ENCODE measurements at places on chromosomes 12 and 14.
A peak's percentile ranks its signal among the peaks of the same experiment; 100 is the strongest.

DNA sequence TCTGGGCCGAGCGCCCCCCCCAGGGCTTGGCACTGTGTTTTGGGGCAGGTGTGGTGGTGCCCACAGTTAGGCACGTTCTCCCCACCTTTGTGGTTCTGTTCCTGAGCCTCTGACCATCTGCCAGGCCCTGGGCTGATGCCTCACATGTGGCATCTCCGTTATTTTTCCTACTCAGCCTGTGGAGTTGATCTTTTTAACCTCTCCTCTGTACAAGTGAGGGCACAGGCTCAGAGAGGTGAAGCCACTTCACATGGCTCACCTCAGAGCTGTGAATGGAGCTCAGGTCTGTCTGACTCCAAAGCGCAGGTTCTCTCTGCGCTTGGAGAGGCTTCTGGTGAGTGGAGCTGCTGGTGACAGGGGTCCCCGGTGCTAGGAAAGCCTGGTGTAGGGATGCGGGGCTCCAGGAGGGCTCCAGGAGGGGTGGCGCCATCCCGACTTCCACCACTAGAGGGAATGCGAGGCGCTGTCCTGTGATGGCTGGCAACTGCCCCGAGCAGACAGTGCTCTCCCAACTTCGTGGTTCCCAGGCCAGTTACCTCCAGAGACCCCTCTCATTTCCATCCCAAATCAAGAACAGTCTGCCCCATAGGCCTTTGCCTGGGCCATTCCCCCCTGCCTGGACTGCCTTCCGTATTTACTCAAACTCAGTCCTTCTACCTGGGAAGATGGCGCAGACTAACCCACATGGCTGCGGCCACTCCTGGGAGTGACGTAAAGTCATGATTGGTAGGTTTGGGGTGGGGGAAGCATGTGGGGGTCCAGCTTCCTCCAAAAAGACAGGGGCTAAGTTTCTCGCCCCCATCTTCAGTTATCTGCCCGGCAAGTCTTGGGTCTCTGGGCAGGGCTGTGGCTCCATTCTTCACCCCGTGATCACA lies 9.9 kb downstream of the BCL7A start:
- no peak for DNase-seq

DNA sequence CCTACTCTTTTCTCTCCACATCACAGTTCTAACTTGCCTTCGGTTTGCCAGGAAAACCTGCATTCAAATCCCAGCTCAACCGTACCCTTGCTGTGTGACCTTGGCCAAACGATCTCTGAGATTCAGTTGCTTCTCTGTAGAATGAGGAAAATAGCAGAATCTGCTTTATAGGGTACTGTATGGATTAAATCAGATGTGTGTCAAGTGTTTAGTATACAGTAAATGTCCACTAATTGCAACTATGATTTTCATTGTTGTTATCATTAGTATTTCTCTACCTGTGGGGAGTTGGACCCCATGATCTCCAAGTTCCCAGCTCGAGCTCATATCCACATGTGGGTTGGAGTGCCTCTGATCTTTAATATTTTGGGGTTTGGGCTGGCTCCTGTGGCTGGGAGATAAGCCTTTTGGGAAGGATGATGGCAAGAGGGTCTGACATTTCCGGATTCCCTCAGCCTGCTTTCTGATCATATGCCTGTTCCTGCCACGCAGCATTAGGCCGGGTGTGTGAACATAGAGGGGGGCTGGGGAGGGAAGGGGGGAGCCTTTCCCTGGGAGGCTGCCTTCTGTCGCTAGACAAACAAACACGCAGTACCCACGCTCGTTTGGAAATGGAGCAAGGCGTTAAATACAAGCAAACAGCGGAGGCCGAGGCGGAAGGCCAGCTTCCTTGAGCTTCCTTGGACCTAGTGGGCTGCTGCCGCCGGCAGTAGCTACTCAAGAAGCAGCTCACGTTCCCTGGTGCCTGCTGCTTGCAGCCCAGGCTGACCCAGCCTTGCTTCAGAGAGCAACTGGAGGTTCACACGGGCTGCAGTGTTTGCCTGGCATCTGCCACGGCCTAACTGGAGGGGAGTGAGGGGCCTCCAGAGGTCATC lies 213.5 kb upstream of the LHX5 start:
- no peak for DNase-seq

- no peak for DNase-seq
Measured at GRCh38 chr14:32405856-32406255, 76.8 kb downstream of the AKAP6 start.

DNA sequence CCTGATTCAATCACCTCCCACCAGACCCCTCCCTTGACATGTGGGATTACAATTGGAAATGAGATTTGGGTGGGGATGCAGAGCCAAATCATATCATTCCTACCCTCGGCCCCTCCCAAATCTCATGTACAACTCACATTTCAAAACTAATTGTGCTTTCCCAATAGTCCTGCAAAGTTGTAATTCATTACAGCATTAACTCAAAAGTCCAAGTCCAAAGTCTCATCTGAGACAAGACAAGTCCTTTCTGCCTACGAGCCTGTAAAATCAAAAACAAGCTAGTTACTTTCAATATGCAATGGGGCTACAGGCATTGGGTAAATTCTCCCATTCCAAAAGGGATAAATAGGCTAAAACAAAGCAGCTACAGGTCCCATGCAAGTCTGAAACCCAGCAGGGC lies 634.6 kb downstream of the SLC6A15 start:
- DNase-seq, result no peak

GRCh38 chr12:121861636-121862254 lies 3.1 kb upstream of the HPD start:
- DNase-seq, result peak; percentile 92

- DNase-seq, result no peak
Measured at GRCh38 chr14:29462321-29462720, 465.3 kb downstream of the PRKD1 start.

DNA sequence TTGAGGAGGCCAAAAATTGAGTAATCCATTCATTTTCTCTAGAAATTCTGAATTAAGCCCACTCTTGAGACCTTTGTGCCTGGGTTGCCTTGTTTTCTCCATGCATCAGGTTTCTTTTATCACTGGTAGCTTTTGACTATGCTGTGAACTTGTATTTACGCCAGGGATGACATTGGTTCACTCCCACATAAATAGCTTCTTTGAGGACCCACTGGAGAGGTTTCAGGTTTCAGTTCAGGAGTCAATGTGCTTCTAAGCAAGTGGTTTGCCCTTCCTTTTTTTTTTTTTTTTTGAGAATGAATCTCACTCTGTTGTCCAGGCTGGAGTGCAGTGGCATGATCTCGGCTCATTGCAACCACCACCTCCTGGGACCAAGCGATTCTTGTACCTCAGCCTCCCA lies 10.2 kb upstream of the SLC17A8 start:
- DNase-seq, result peak; percentile 48

GRCh38 chr12:40286583-40286982 lies 61.8 kb downstream of the LRRK2 start:
- DNase-seq, result no peak

DNA sequence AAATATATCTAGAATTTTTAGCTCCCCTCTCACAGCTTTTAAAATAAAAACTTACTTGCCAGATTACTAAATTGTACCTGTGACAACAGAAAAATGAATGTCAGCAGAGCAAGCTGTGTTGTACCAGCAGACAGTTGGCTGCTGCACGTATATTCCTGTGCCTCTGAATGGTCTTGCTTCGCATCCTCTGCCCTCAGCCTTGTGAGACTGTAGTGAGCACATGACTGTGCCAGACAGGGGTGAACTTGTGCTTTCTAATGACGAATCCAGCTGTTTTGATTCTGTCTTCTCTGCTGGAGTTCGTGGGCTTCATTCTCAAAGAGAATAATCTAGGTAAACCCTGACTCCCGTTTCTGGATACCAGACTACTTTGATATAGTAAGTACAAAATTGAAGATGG lies 58.3 kb upstream of the FRMD6 start:
- DNase-seq, result no peak

- DNase-seq, result no peak
Measured at GRCh38 chr12:16949371-16949770, 343.4 kb upstream of the LMO3 start.

GRCh38 chr12:30885321-30885720 lies 41.2 kb upstream of the TSPAN11 start:
- DNase-seq, result no peak

- DNase-seq, result no peak
Measured at GRCh38 chr14:35419429-35419841, 14.9 kb upstream of the NFKBIA start.

GRCh38 chr12:132296063-132296462 lies 33.3 kb downstream of the GALNT9 start:
- DNase-seq, result no peak

GRCh38 chr12:120039711-120040110 lies 50.7 kb downstream of the BICDL1 start:
- no peak for DNase-seq

DNA sequence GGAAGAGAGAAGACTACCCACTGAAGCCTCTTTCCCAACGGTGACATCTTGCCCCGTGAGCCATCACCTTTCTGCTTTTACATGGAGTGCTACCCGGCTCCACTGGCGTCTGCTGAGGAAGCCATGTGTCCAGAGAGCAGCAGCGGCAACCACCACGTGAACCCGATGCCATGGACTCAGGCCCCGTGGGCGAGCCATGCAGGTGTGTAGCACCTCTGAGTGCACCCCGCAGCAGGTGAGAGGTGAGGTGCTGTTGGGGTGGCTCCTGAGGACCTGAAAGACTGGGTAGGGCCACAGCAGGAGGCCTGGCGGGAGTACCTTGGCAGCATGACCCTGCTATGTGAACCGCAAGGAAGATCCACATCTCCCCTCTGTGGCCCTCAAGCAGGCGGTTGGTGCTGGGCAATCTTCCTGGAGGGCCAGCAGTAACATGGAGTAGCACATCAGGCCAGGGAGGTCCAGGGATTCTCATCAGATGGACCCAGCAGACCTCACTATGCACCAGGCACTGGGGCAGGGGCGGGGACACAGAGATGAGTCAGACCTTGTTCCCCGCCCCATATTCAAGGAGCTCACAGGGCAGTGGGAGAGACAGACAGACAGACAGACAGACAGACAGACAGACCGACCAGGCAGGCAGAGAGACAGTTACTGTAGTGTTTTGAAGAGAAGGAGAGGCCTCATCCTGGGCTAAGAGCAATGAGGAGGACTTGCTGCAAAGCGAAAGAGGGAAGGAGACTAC lies 129.6 kb downstream of the PAPOLA start:
- no peak for DNase-seq

- DNase-seq, result no peak
Measured at GRCh38 chr14:20180486-20180885, 10.2 kb upstream of the OR11G2 start.

GRCh38 chr14:69039288-69039628 lies 60.2 kb upstream of the ACTN1 start:
- peak; percentile 76 for DNase-seq

GRCh38 chr12:131381716-131382430 lies 329.0 kb upstream of the SFSWAP start:
- no peak for DNase-seq

All from fibroblast of villous mesenchyme (primary cell).